COLO829 (cell line): ENCODE measurements at places on chromosomes 2 and 18.

DNA sequence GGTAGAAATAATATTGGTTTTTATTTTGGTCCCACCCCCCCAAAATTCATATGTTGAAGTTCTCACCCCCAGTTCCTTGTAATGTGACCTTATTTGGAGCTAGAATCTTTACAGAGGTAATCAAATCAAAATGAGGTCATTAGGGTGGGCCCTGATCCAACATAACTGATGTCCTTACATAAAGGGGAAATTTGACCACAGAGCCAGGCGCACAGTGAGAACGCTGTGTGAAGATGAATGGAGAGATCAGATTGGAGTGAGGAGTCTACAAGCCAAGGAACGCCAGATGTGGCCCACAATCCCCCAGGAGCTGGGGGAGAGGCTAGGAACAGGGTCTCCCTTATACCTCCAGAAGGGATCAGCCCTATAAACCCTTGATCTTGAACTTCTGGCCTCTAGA, 31.6 kb upstream of the TRIB2 start:
- no peak for DNase-seq

DNA sequence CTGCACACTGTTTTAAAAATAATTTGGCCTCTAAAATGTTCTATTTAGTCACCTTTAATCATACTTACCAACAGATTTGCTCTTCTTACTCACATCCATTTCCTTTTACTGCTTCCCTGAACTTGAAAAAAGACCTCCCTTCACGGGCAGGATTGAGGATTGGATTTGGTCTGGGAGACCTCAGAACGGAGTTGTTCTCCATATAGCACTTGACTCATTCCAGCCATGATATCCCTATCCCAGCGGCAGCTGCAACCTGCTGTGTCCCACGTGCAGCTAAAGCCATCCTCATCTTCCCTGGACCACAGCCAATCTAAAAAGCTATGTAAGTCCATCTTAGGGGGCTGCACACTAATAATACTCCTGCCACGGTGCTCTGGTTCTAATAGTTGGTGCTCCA, 97.0 kb upstream of the PTPRM start:
- DNase-seq, result no peak

- DNase-seq, result no peak
Measured at GRCh38 chr2:218875692-218876246, 4.9 kb upstream of the WNT10A start.

DNA sequence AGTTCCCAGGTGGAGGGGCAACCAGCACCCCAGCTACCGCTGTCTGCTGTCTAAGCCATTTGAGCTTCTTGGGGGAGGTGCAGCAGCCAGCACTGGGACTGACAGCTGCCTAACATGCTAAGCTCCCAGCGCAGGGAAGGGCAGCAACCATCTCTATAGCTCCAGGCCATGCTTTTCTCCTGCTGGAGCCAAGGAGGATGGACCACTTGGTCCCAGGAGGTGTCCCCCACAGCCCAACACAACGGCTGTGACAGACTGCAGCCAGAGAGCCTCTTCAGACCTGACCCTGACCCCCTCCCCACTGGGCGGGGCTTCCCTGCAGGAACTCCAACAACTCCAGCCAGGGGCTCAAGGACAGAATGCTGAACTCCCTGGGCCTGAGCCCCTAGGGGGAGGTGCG, 370.6 kb upstream of the REG3G start:
- DNase-seq, result no peak

- no peak for DNase-seq
Measured at GRCh38 chr18:62938006-62938405, 222.7 kb downstream of the PHLPP1 start.

DNA sequence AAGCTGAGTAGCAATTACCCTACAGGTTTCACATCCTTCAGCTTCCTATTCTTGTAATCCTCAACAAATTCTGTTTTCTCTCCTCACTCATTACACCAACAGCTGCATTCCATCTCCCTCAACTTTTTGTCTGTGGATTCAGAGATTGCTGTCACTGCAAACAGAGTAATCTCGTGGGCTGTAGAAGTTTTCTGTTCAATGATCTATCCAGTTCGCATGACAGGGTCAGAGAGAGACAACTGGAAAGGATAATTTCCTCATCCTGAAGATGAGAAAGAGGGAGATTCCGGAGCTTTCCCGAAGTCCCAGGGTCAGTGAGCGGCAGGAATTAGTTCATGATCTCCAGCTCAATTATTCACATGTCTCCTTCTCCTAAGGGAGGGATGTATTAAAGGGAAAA, 75.7 kb downstream of the MYO5B start:
- no peak for DNase-seq

DNA sequence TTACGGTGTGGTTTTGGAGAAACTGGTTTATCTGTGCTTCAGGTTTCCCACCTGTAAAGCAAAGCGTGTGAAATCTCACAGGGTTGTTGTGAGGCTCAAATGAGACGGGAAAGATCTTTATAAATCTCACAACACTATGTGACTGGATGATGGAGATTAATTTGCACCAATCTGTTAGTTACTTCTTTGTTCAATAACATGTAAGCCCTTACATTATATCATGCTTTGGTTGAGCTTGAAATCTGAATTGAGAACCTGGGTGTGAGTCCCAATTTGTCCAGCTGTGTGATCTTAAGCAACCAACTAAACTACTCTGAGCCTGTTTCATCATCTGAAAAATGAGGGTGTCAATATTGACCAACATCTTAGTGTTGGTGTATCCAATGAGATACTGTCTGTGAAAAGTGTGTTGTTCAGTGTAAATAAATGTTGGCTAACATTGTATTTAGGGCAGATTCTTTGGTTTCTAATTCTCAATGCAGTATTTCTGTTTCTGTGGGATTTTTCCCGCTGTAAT, 741 bp upstream of the GCKR start:
- no peak for DNase-seq

- DNase-seq, result no peak
Measured at GRCh38 chr2:36360834-36361233, 5.3 kb downstream of the CRIM1 start.

GRCh38 chr2:142236181-142236580, 105.4 kb upstream of the LRP1B start:
- DNase-seq, result no peak

- no peak for DNase-seq
Measured at GRCh38 chr2:98828793-98829371, 98.0 kb upstream of the MGAT4A start.

GRCh38 chr18:29157057-29157780, 980.3 kb upstream of the CDH2 start:
- DNase-seq, result no peak

DNA sequence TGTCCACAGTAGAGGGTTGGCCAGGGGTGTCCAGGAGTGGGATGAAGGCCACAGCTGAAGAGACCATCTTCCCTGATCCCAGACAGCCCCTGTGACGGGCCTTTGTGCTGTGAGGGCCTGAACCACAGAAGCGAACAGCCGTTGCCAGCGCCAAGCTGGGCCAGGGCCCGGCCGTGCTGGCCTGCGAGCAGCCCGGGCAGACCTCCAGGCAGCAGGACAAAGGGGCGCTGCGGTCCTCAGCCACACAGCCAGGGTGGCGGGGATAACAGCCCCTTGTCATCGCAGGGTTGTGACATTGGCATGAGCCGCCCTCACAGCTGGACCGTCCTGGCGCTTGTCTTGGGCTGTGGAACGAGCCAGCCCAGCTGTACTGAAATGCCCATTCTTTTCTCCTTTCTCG, 161.1 kb downstream of the FAM210A start:
- DNase-seq, result no peak

- no peak for DNase-seq
Measured at GRCh38 chr2:172455121-172455515, 27.7 kb downstream of the ITGA6 start.

DNA sequence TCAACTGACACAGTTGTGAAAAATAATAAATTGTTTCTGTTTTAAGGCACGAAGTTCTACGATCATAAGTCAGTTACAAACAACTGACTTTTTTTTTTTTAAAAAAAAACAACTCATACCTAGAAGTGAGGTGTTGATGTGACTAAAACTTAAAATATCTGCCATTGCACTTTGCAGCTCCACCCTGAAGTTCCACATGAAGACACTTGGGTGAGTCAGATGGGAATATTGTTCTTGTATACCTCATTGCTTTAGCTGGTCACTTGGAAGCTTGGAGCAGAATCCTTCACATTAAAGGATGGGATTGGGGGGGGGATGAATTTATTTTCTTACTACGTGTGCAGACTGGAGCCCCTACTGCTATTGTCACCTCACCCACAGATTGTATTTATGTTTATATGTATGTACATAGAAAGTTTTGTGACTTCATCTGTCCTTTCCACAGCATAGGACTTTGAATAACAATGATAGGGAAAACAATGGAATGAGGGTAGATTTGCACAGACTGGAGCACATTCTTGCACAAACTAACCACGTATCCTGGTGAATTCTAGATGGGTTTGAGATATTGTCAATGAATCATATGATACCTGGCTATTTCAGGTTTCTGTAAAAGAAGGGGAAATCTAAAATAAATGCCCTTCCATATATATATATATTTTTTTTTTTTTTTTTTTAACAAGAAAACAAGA, 57.9 kb upstream of the ARHGAP15 start:
- no peak for DNase-seq

- no peak for DNase-seq
Measured at GRCh38 chr2:210189452-210190138, 18.4 kb upstream of the KANSL1L start.

DNA sequence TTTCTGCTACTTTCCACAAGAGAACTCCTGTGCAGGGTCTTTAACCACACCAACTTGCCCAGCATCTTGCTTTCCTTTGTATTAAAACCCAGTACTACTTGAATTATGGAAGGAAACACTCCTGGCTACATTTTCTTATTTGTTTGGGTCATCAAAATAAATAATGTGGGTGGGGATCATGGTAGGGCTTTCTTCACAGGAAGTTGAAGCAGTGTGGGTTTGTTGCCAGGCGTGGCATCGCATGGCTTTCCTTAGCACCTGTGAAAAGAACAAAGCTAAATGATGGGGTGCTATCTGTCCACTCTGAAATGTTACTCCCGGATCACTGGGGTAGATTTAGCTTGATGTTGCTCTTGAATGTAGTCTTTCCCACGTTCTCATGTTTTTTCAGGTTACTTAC, 18.7 kb downstream of the ARHGAP25 start:
- DNase-seq, result no peak

GRCh38 chr18:28767727-28768211, 590.8 kb upstream of the CDH2 start:
- DNase-seq, result peak; percentile 40

DNA sequence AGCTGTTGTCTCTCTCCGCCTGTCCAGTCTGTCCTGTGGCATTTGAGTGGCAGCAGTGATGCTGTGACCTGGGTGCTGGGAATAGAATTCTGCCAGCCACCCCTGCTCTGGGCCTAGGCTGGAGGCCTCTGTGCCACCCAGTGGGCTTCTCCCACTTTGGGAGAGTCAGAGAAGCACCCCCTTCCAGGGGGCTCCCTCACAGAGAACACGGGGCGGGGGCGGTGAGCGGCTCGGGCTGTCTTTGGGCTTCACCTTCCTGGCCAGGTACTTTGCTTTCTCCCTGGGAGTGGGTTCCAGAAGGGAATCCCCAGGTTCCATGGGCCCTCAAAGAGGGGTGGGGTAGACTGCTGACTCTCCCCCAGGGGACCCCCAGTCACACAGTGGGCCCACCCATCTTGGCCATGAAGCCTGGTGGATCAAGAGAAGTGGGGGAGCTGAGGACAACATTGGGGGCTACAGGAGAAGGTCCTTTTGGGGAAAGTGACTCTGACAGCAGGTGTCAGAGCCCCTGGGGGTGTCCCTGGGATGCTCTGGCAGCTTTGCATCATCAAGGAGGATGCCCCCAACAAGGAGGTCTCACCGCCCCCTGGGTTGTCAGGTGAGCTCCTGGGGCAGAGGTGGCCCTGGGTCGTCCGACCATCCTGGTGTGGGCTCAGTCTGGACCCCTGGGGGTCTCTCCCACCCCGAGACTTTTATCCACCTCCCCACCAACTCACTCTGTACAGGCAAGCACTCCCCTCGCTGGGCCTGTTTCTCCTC, 18.8 kb upstream of the BOK start:
- DNase-seq, result no peak

DNA sequence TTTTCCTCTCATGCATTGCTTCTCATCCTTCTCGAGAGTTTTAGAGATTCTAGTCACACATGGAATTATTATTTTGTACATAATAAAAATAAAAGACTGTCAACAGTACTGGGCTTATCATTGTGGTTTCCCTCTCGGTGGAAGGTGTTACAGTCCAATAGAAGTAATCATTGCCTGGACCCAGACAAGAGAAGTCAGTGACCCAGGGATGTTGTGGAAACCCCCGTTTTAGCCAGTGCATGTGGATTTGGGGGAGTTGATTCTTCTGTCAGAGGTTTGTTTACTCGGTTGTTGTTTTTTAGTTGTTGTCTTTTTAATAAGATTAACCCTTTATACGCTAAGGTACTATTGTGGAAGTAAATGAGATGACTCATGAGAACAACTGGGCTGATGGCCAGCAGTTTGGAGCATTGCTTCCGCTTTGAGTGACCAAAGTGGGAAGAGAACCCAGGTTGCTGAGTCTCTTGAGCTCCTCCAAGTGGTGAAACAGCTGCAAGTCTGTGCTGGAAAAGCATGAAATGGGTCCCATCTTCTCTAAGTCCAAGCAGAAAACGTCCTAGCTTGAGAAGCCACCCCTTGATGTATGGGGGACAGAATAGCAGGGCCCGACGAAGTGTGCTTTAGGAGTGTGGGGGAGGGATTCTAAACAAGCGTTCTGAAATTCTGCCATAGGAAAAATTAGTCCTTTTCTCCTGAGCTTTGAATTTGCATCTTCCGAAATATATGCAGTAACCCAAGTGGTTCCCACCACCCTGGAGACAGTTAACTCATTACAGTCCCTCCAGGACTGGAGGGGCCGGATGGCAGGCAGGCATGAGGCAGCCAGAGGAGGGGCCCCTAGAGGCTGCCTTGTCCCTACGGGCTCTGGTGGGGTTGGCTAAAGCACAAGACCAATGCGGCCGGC, 61.8 kb upstream of the GPR45 start:
- peak; percentile 54 for DNase-seq

DNA sequence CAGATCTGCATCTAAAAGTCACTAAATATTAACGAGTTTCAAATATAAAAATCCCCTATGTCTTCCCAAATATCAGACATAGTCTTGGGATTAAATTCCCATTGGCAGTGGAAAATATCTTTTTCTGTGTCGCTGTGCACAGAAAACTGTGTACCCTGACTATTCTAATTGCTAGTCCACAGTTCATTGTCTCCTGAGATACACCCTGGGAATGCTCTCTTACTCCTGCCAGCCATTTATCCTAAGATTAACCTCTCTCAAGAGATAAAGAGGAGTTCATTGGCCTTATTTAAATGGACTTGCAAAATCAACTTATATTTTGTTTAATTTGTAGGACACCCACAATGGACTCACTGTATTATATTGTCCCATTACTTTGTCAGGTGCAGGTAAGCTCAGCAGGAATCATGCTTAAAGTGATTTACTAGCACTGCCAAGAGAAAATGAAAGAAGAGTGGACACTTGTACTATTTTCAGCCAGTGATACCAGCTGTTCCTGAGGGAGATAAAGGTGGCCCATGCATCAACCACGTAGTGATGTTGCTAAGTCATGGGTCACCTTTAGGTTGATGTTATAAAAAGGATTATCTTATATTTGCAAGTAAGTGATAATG, 553.8 kb downstream of the PIK3C3 start:
- no peak for DNase-seq

- DNase-seq, result no peak
Measured at GRCh38 chr2:233994151-233994550, 56.4 kb upstream of the SPP2 start.
